ENCODE measurements at places on chromosomes 4 and X. TPM values are rescaled to one million over a fixed set of nuclear protein-coding genes. Genes with fewer than 3 reads are reported as not detected.

DNA sequence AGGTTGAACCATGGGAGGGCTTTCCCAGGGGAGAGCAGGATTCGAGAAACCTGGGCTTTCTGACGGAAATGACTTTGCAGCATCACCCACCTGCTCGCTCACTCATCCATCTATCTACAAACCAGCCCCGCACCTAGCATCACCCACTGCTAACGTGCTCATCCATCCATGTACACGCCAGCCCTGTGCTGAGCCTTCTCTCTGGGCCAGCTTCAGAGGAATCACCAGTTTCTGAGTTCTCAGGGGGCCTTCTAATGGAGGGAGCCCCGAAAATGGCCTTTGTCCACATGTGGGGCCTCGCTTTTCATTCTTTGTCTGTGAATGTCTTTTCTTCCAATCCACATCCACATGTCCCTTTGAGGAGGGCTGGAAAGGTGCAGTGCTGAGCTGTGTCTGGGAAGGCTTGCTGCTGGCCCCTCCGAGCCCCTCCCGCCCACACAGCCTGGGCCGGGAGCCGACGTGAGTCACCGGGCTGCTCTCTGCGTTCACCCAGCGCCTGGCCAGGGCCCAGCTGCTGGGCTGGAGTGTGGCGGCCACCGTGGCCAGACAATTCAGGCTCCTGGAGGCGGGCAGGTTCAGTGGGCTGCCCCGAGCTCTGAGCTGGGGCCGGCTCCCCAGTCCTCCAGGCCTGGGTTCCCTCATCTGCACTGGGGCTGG lies 14.7 kb downstream of the SORCS2 start:
- DNase-seq: no peak

GRCh38 chr4:147134536-147135210 lies 189.0 kb upstream of the TTC29 start:
- DNase-seq: no peak

ADGRA3 gene
- polyA plus RNA-seq: 62.1 TPM

DNA sequence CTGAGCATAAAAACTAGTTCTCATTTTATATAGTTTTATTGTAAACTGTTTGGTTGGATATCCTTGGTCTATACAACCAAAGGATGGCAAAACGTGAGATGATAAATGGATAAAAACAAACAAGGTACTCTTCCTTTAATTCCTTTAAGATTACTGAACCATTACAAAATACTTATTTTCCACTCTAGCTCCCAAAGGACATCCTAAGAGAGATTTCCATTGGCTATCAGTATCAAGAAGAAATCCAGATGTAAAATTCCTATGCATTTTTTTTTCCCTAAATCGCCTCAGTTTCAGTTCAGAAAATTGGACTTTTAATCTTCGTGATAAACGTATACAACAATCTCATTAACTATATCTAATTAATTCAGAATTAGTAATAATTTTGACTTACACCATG lies 2.3 kb downstream of the FBXL5 start:
- DNase-seq: no peak

SMR3B gene
- polyA plus RNA-seq: not detected

All from left kidney (tissue), 8 donors.